GF-D8 (cell line): ENCODE measurements at places on chromosomes 1 and 21.

DNA sequence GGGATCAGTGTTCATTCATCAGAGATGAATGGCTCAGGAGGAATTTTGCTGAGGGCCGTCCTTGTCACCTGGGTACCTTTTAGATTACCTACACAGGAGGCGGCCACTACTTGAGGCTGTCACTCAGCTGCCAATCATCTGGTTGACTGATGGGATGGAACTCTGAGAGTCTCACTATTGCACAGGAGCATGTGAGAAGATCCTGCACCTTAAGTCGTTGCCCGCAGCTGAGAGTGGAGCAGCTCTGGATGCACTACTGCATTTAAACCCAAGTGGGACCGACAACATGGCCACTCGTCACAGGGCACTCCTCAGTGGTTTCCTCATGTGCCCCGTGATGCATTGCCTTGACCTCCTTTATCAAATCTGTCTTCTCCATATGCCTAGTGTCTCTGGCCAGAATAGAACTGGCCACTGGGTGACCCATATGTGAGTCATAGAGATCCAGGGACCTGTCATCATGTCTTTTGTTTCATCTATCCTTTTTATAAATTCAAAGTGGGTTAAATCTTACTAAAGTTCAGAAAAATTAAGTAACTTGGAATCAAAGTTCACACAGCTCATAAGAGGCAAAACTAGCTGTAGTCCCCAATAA, 165.5 kb downstream of the ZSCAN20 start:
- no peak for DNase-seq

- peak; percentile 84 for DNase-seq
Observed at GRCh38 chr1:88701275-88701674, 17.2 kb downstream of the PKN2 start.

DNA sequence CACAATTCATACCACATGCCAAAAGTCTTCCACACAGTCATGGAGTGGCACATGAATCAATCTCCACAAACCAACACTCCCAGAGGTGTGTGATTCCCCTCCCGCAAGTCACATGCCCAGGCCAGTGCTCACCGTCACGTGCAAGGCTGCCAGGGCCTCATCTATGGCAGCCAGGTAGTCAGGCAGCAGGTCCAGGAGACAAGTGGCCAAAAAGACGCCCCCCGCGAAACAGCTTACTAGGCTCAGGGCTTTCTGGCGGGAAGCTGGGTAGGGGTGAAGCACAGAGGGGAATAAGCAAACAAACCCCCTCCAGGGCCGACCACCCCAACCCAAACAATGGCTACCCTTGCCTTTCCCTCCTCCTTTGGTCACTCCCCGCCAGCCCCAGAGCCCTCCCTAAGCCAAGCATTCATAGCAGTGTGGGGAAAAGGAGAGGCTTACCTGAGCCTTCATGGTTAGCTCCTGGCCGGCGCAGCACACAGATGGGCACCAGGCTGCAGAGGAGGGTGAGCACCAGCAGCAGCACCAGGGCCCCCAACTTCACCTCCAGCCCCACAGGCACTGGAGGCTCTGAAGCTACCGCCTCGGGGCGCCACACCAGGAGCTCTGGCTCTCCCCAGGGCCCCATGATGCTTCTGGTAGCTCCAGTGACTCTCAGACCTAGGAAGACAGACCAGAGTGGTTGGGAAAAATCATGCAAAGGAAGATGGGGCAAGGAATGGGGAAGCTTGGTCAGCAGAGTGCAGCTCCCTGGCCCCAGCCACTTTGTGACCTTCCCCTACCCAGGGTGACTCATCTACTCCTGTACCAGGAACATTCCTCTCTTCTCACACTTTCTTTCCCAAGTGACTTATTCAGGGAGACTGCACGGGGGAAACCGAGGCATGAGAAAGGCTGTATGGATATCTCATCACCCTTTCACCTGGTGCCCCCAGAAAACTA, 978 bp downstream of the SLC39A1 start:
- DNase-seq: peak; percentile 15

DNA sequence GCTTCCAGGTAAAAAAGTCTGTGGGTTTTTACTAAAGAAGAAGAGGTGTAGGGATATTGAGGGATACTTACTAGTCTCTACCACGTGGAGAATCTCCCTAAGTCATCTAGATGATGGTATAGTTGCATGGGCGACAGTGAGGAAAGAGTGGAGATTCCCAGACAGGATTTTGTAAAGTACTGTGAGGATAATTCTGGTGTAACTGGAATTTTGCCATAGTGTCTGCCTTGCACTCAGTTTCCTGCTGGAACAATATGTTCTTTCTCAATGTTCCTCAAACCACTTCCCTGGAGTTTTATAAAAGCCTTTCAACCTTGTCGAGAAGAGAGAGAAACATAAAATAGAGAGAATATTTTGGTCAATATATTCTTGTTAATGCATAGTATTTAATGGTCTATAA, 95.1 kb upstream of the WLS start:
- no peak for DNase-seq

GRCh38 chr21:38259665-38260064, 2.9 kb downstream of the KCNJ15 start:
- no peak for DNase-seq

GRCh38 chr1:61013189-61013945, 69.0 kb upstream of the NFIA start:
- no peak for DNase-seq

DNA sequence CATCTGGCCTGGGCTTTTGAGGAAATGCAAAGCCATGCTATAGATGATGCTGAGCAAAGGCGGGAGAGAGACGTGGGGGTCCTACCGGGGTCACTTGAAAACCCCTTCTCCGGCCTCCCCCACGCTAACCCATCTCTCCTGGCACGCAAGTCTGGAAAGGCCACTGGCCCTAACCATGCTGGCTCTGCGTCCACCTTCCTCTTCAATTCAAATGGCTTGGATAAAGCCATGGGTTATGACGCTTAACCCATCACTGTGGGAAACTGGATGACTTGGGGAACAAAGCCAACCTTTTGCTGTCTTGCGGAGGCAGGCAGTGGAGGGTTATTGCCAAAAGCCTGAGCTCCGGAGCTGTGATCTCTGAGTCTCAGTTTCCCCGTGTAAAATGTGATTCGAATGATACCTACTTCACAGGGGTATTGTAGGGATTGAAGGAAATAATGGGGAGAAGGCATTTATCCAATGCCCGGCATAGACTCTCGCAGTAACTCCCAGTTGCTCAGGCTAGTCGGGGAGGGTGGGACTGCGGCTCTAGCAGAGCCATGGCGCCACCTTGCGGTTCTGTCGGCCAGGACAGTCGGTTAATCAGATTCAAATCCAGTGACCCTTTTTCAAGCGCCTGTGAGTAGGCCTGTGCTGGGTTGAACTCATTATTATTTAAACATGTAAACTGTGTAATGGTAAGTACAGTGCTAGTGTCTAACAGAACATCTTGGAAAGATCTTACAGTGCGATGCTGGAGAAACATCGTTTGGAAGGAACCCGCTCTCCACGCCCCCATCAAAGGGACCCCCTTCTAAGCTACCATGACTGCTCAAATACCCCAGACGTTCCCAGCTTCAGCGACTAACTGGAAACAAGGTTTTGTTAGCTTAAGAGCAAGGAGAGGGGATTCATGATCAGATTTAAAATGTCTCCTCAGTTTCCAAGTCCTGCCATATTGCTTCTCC, 20.3 kb downstream of the NEK2 start:
- DNase-seq: peak; percentile 31

DNA sequence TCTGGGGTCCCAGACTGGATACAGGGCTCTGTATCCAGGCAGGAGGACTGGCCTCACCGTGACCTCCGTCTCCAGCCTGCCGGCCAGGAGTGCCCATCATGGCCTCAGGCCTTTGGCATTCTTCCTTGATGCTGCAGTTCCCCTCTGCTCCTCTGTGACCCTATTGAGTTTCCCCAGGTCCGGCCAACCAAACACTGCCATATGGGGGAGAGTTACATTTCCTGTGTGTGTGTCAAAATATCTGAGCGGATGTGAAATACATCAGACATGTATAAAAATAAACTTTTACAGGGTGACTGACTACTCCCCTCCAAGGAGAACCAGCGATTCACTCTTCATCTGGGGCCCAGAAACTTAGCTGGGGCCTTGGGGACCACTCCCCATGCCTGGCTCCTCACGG, 10.2 kb upstream of the UBL4B start:
- no peak for DNase-seq

- DNase-seq: no peak
Observed at GRCh38 chr1:215749414-215749813, 182.3 kb downstream of the KCTD3 start.

- DNase-seq: no peak
Observed at GRCh38 chr1:70331962-70332361, 22.6 kb downstream of the ANKRD13C start.

DNA sequence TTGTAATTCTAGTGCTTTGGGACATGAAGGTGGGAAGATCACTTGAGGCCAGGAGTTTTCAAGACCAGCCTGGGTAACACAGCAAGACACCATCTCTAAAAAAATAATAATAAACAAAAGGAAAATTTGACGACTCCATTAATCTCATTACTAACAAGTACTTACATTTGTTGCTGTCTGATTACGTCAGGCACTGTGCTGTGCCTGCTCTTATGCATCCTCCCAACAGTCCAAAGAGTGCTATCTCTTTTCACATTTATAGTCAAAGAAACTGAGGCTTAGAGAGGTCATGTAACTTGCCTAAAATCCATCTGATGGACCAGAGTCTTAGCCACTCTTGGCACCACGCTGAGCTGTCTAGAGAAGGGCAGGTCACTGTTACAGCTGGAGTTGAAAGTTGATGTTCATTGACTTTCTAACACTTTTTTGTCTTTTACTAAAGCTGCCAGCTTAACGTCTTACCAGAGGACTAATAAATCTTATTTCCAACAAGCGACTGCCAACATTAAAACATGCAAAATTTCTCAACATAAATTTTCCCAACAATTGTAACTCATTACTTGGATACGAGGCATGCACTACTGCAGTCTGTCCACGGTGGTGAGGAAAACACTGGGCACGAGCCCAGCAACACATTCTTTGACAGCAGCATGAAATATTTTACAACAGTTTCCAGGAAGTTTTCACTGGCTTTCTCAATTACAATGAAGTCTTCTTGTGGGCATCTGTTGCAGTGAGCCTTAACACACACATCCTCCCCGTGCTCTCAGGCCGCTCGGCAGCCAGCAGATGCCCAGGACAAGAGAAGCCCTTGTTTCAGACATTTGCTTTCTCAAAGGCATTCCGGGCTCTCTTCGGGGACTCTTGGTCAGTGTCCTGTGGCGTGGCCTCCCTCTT, 262.9 kb upstream of the PROX1 start:
- no peak for DNase-seq

GRCh38 chr1:203589171-203589570, 37.5 kb upstream of the ATP2B4 start:
- no peak for DNase-seq

DNA sequence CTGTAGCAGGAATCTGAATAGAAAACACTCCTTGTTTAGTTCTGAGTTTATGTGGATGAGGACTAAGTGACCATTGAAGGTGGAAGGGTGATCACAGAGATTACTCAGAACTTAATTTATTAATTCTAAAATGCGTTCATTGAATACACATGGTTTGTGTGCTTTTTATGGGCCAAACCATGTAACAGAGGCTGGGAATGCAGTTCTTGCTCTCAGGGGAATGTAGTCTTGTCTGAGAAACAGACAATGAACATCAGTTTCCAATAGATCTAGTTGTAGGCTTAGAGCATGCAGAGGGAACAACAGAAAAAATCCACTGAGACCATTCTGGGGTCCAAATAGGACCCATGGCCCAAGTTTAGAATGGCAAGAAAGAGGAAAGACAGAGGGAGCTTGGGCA, 46.1 kb downstream of the ITSN1 start:
- DNase-seq: no peak

- no peak for DNase-seq
Observed at GRCh38 chr1:170586321-170587252, 54.6 kb downstream of the GORAB start.
